LHCN-M2 (cell line): ENCODE measurements at places on chromosomes 2 and 18. TPM values are rescaled to one million over a fixed set of nuclear protein-coding genes. Genes with fewer than 3 reads are reported as not detected.

The DNAJC5G gene
- not detected in 2 replicates for total RNA-seq

GRCh38 chr18:48534364-48534763 lies 4.5 kb upstream of the CTIF start:
- peak; percentile 86 for DNase-seq

The CEP68 gene
- total RNA-seq, result 8.4 and 10.3 TPM in 2 replicates

DNA sequence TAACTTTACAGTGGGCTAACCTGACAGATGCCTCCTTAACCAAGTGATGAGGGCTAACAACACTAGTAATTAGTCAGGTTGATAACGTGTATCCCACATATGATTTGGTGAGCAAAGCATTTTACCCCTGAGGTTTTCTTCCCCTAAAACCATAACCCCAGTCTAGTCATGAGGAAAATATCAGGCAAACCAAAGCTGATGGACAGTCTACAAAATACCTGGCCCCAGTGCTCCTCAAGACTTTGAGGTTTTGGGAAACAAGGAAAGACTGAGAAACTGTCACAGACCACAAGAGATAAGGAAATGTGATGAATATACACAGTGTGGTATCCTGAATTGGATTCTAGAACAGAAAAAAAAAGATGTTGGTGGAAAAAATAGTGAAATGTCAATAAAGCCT lies 28.5 kb downstream of the MAP3K20 start:
- DNase-seq, result no peak

The HAAO gene
- not detected in 2 replicates for total RNA-seq

The TCF4 gene
- 30.8 and 33.0 TPM in 2 replicates for total RNA-seq

The AKAIN1 gene
- total RNA-seq, result not detected in 2 replicates

- DNase-seq, result peak; percentile 31
Measured at GRCh38 chr2:70367722-70368323, 66.0 kb upstream of the FAM136A start.

The PPP1R7 gene
- total RNA-seq, result 95.0 and 110 TPM in 2 replicates

- no peak for DNase-seq
Measured at GRCh38 chr2:158778243-158778642, 16.9 kb upstream of the DAPL1 start.
